ENCODE measurements at places on chromosomes 2 and 18.

GRCh38 chr18:48037481-48038271, 107.2 kb upstream of the SMAD2 start:
- DNase-seq, result no peak

DNA sequence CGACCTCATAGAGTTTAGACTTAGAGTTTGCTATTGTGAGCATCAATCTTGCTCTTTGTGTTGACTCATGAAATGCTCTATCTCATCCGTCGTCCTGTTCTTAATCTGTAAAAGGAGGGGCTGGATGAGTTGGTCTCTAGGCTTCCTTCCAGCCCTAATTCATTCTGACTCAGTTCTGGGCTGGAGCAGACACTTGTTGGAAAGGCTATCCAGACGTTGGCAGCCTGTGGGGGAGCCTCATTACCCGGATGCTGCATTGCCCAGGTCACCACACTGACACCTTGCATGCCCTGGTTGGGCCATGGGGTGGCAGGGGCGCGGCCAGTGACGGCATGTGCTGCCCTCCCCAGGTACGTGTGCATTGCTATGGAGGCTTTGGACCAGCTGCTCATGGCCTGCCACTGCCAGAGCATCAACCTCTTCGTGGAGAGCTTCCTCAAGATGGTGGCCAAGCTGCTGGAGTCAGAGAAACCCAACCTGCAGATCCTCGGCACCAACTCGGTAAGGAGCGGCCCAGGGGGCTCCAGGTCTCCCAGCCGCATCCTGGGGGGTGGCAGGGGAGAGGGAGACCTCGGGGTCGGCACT, 61.5 kb downstream of the EFR3B start:
- no peak for DNase-seq

GRCh38 chr18:63895190-63895589, 7.7 kb downstream of the SERPINB2 start:
- DNase-seq, result no peak

- no peak for DNase-seq
These were observed 122.9 kb upstream of the ZEB2 start for GRCh38 chr2:144642856-144643255.

GRCh38 chr2:8684878-8685696, 3.2 kb downstream of the ID2 start:
- peak; percentile 80 for DNase-seq

GRCh38 chr2:171673905-171674304, 13.4 kb upstream of the DYNC1I2 start:
- no peak for DNase-seq

- no peak for DNase-seq
These were observed 93.9 kb upstream of the RPE start for GRCh38 chr2:209908511-209908910.

GRCh38 chr2:46147626-46148368, 149.4 kb upstream of the EPAS1 start:
- DNase-seq, result no peak

- DNase-seq, result no peak
These were observed 166.8 kb downstream of the TPGS2 start for GRCh38 chr18:36661999-36662398.

DNA sequence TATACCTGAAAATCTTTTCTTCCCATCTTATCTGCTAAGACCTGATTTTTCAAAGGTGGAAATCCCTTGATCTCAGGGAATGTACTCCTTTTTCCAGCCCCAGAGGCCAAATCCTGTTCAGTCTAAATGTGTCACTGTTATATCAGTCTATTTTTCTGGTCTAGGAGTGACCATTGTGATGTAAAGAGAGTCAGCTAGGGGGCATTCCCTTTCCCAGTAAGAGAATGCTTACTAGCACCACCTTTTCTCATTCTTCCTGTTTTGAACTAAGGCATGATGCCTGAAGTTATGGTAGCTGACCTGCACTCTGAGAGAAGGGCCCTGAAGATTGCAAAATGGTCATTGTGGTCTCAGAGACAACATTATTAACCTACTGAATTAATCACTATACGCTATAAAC, 124.1 kb upstream of the XIRP2 start:
- DNase-seq, result no peak

- DNase-seq, result no peak
These were observed 206.0 kb downstream of the NCK2 start for GRCh38 chr2:105950521-105951383.

GRCh38 chr2:240731178-240731545, 39.5 kb downstream of the AQP12A start:
- no peak for DNase-seq

- DNase-seq, result no peak
These were observed 48.1 kb upstream of the RAPH1 start for GRCh38 chr2:203583084-203583695.

DNA sequence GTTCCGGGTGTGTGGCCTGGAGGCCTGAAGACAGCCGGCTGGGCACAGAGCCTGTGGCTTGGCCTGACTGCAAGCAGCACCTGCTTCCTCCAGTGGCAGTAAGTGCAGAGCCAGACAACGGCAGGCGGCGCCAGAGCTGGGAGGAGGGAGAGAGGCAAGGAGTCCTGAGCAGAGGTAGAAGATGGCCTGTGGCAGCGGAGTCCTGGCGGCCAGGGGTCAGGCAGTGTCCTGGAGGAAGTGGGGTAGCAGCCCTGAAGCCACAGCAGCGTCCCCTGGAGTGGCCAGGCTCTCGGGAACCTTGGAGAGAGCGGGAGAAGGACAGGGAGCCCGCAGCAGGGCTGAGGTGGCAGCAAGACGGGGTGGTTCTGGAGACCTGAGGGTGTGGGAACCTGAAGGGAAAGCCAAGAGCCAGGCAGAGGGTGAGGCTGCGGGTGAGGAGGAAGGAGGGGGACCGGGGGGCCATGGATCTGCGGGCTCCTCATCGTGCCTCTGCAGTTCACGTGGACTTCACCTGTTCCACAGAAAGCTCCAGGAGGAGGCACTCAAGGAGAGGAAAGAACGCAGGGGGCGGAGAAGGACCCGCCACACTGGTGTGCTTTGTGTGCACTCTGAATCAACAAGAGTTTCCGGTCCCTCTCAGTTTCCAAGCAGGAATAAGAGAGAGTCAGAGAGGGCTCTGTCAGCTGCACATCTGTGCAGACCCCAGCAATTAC, 85.9 kb downstream of the USP40 start:
- no peak for DNase-seq

GRCh38 chr2:168427451-168427850, 28.6 kb upstream of the CERS6 start:
- DNase-seq, result no peak

DNA sequence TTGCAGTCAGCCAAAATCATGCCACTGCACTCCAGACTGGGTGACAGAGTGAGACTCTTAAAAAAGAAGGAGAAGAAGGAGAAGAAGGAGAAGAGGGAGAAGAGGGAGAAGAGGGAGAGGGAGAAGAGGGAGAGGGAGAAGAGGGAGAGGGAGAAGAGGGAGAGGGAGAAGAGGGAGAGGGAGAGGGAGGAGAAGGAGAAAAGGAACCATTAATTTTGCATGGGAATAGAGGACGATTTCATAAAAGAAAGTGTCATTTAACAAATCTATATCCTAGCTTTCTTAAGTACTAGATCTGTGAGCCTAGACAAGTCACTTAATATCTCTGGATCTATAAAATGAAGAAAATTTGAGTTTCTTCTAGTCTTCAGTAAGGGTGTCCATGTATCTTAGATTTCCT, 9.6 kb downstream of the NOL10 start:
- no peak for DNase-seq

- DNase-seq, result no peak
These were observed 80.9 kb downstream of the CHRNA1 start for GRCh38 chr2:174683392-174683759.

GRCh38 chr2:158120102-158120501, 18.4 kb downstream of the UPP2 start:
- no peak for DNase-seq

- DNase-seq, result no peak
These were observed 39.5 kb downstream of the ZNF804A start for GRCh38 chr2:184637781-184638180.

GRCh38 chr2:241703032-241703604, 1.3 kb downstream of the ING5 start:
- DNase-seq, result no peak

- no peak for DNase-seq
These were observed 54.6 kb downstream of the DCC start for GRCh38 chr18:52394602-52395001.

DNA sequence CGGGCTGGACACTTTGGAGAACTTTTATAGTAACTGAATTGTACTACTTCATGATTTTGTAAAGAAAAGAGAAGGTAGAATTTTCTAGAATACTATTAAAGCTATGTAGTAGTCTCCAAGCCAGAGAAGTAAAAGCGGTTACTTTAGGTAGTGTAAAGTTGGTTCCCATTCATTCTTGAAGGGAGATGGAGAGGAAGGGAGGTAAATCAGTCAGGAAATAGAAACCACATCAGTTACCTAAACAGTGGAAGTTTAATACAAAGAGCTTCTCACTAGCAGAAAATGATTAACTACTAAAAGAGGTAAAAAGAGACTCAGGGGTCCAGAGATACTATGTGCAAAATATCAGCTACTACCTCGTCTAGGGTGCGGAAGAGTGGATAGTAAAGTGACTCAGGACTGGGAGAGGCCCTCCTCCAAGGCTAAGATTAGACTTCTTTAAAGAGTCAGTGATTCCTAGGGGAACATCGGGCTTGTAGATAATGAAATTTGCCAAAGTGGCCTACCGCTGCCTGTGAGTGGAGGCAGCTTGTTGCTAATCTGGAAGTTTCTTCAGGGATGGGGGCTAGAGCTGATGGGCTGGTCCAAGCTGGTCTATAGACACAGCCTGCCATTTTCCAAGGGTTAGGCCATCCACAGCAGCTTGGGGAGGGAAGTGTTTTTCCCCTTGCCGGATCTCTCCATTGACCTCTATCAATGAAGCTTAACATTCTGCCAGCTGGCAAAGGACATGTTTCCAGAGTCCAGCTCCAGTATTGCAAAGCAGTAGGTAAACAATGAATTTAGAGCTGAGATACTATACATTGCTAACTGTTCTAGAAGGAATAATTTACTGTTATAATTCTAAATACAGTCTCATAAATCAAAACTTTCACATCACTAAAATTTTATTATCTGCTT, 246.4 kb upstream of the BOD1L2 start:
- no peak for DNase-seq

DNA sequence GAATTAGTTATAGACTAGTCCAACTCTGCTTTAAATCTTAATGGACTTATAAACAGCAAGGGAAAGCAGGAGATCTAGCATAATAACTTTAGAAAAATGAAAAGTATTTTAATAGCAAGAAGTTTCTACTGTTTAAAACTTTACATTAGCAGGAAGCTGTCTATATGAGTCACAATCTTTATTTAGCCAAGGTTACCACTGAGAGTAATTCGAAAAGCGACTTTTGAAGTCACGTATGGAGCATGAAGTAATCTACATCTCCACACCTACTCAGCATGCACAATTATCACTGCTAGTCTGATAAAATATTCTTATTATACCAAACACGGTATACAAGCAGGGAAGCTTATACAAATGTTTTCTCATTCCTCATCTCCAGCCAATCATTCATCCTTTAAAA, 515.4 kb upstream of the SOX11 start:
- DNase-seq, result no peak

DNA sequence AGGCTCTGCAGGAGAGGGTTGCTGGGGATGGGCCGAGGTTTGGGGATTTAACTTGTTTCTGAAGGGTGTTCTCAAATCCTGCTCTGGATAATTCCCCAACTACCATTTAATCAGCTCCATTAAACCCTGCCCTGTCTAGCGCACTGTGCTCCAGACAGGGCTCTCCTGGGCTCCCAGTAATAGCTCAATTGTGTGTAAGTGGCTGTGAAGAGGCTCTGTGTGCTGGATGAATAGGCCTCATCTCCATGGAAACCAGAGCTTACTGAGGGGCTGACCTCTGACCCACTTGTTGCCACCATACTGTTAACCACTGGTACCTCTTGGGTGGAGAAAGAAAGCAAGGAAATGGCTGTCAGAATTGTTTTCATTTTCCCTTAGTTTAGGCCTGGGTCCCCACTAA, 92.9 kb downstream of the TGOLN2 start:
- DNase-seq, result no peak

- DNase-seq, result no peak
These were observed 618 bp upstream of the LYPD1 start for GRCh38 chr2:132670496-132671150.

- DNase-seq, result no peak
These were observed 404.0 kb downstream of the ADCYAP1 start for GRCh38 chr18:1308686-1309085.

- no peak for DNase-seq
These were observed 87.7 kb downstream of the DGKD start for GRCh38 chr2:233442028-233442310.

DNA sequence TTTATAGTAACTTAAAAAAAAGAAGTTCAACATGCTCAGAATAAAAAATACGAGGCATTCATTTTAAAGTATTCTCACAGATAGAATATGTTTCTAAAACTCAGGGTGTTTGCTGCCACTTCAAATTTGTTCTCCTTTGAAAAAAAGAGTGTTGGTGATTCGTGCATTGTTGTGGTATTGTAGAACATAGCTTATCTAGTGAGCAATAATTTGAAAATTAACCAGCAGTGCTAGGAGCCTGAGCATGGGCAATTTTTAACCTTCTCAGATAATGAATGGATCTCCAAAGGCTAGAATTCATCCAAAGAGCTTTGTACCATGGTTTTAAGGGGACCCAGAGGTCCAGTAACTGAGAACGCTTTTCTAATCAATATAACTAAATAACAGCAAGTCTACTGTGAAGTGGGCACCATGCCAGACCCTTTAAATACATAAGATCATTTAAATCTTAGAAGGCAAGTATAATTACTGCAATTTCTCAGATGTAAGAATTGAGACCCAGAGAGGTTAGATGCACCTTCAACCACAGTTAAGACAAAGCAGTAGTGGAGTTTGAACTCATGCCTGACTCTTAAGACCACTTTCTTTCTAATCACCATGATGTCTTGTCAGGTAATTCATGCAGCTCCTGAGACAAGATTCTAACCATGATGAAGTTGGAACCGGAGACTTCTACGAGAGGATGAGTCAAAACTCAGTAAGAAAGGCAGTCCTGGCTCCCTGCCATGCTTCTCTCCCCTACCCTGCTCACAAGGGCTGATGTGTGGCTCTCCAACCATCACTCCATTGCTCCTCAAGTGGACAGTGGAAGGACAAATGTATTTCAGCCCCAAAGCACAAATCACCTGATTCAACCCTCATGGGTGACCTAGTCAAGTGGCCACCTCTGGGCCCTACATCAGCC, 3.4 kb downstream of the CYRIA start:
- DNase-seq, result no peak

DNA sequence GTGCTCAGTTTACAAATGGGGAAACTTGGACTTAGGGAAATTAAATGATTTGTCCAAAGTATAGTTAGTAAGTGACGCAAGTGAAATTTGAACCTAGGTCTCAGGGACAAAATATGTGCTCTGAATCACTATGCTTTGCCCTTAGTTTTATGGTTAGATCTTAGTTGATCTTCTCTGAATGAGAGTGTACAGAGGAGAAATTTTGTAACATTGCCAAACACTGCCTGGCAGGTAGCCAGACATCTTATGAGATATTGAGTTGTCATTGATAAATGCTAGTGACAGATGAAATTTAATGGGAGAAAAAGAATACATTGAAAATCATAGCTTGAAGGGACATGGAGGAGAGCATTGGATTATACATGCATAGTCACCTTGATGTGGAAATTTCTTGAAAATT, 91.4 kb downstream of the GALNT1 start:
- DNase-seq, result no peak

All from right atrium auricular region (tissue), 2 donors.